NAMALWA (cell line): ENCODE measurements at places on chromosomes 2 and 18.

GRCh38 chr2:26189123-26189522 is 16.2 kb downstream of the GAREM2 start:
- no peak for DNase-seq

GRCh38 chr18:58499527-58500221 is 129.2 kb downstream of the ALPK2 start:
- DNase-seq: no peak

- DNase-seq: no peak
Observed at GRCh38 chr2:18910843-18911242, 321.5 kb upstream of the NT5C1B start.

DNA sequence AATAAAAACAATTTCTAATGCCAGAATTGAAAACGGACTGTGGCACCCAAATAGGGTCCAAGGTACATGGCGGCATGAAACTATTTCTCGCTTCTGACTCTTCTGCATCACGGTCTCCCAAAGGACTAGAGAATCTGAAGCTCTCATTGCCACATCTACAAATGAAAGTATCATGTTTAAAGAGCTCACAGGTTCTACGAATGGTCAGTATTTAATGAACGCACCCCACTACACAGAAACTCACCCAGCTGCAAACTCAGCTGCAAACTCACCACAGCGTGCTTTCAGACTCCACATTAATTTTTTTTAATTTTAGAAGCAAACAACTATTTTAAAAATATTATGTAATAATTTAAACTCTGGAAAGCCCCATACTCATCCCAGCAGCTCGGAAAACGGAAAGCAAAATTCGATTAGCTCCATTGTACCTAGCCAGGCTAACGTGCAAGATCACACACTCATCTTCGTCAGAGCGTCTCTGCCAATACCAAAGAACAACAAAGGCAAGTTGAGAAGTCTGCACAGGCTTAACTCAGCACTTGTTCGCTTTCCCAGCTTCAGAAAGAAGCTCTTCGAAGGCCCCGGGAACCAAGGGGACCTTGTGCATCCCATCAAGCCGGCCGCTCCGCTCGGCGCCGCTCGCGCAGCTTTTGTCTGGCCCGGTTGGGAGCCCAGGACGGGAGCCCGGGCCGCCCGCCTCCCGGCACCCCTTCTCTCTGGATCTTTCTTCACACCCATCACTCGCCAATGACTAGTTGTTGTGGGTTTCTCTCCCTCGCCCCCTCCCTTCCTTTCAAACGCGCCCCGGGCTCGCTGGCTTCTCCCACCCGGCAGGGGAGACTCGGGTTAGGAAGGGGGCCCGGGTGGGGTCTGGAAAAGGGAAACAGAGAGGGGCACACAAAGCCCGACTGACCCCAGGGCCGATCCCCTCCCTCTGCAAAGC is 785 bp downstream of the CLASP1 start:
- peak; percentile 70 for DNase-seq

DNA sequence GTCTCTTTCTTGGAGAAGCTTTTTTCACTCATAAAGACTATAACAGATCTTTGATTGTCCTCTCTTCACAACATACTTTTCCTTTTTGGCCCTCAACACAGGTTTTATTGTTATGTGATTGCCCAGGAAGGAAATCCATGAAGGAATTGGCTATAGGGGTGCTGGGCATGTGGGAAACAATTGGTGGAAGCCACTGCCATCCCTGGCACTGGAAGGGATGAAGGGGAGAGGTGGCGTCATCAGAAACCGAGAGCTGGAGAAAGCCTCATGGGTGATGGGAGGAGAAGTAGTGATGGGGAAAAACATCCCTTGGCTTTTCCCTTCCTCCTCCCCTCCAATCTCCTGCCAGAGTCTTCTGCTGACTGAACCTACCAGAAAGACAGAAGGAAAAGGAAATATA is 106.2 kb downstream of the SPOPL start:
- DNase-seq: no peak

GRCh38 chr2:23520256-23520655 is 135.3 kb downstream of the KLHL29 start:
- no peak for DNase-seq

DNA sequence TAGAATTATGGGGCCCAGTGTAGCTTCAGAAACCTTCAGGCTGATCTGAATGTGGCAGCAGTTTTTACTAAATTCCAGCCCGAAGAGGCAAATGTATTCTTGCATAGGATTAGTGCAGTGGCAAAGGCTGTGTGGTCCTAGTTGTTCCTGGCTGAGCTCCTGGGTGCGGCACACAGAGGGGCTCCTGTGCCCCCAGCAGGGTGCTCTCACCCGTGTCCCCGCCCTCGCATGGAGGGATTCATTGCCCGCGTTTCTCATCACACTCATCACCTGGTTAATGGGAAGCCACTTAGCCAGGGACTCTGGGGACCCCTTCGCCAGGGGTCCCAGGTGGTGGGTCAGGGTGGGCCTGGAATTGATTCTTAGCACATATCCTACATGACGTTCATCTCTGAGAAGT is 3.9 kb downstream of the KCNG2 start:
- DNase-seq: no peak

DNA sequence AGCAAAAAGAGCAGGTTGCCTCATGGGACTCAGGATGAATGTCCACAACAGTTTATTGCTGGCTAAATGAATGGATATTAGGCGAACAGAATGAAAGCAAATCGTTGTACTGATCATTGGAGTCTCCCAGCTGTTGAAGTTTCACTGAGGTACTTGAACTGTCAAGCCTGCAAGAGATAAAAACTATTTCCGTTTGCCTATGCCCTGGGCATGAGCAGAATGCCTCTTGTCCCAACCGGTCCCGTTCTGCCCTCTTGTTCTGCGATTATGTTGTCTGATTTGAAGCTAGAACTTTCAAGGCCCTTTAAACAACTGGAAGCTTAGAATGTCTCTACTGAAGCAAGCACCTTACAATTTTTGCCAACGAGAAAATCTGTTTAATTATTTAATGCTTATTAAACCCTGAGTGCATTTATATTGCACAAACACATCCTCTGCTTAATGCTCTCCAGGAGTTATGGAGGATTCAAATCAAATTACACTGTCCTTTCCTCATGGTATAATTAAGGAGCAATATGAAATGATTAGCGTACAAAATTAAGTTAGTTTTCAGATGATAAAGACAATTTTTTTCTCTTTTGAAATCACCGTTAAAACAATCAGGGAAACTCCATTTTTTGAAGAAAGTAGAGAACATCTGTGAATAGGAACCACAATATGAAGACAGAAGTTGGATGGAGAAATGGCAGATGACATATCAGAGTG is 17.7 kb downstream of the QPCT start:
- DNase-seq: no peak

- DNase-seq: no peak
Observed at GRCh38 chr2:230650585-230651137, 62.0 kb upstream of the CAB39 start.

- no peak for DNase-seq
Observed at GRCh38 chr2:100577777-100578176, 15.0 kb downstream of the PDCL3 start.

DNA sequence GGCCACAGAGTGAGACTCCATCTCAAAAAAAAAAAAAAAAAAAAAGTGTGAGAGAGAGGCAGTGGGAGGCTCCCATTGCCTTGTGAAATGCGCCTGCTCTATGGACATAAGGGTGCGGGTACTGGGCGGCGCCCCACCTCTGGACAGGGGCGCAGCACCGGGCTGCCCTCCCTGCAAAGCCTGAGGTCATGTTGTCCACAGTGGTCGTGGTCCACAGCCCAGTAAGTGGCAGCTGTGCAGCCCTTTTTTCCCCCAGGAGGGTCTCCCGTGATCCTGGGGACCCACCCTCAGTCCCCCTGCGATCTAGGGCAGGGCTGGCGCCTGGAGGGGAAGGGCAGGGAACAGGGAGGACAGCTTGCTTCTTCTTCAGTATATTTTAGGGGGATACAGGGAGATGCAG is 37.8 kb downstream of the LPIN1 start:
- no peak for DNase-seq

DNA sequence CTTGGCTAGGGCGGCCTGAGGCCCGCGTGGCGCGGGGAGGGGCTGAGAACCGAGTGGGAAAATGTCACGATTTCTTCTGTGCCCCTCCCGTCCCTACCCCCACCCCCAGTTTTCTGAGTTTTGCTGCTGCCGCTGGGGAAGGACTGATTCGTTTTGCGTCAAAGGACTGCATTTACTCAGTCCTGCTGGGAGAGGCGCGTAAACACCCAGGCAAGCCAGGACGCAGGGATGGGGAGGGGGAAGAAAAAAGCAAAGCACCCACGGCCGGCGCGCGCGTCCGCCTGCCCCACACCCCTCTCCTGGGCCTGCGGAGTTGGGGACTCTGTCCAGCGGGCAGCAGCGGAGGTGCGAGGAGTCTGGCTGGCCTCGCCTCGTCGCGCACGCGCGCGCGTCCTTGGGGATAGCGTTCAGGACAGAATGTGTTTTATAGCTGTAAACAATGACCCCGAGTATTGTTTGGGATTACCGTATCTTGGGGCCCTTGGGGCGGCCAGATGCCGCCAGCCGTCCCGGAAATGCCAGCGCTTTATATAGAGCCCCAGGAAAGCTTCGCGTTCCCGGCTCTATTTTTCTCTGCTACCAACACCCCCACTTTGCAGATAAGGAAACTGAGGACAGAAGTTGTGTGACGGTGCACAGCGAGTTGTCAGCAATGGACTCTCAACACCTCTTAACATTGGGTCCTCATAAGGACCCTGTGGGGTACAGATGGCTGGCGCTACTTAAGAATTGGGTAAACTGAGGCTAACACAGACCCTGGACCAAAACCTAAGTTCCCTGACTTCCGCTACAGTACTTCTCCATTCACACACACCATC is 1.7 kb upstream of the FOSL2 start:
- no peak for DNase-seq

- DNase-seq: peak; percentile 55
Observed at GRCh38 chr18:55220523-55220922, 261.3 kb upstream of the CCDC68 start.

GRCh38 chr18:56522816-56523215 is 115.6 kb downstream of the TXNL1 start:
- no peak for DNase-seq

DNA sequence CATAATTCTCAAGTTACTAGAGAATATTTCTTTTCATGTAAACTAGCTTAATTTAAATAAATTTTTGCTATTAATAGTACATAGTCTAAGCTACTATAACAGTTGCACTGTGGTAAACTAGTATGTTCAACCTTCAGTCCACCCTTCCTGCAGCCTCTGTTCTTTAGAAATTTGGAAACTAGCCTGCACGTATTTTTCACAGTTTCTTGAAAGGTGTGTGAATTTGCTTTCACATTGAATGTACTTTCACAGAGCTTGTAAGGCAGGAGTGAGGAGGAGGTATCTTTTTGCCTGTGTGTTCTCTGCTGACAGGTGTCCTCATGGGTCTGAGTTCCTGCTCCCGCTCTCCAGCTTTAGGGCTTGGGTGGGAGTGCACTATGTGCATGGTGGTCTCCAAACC is 117.5 kb downstream of the ATP9B start:
- no peak for DNase-seq

- no peak for DNase-seq
Observed at GRCh38 chr18:50196261-50196660, 1.3 kb upstream of the MYO5B start.

DNA sequence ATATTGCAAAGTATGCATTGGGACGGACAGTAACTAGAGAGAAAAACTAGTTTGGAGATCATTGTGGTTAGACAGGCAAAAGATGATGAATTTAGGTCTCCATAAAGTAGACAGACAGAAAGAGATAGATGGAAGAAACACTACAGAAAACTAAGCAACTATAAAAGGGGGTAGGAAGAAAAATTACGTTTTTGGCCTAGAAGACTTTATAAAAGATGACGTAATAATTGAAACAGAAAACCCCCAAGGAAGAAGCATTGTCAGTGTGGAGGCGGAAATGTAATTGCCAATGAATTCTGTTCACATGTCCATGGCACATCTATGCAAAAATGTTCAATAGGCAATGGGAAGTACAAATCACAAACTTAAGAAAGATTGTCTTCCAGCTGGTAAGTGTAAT is 1211.5 kb upstream of the ZEB2 start:
- no peak for DNase-seq

DNA sequence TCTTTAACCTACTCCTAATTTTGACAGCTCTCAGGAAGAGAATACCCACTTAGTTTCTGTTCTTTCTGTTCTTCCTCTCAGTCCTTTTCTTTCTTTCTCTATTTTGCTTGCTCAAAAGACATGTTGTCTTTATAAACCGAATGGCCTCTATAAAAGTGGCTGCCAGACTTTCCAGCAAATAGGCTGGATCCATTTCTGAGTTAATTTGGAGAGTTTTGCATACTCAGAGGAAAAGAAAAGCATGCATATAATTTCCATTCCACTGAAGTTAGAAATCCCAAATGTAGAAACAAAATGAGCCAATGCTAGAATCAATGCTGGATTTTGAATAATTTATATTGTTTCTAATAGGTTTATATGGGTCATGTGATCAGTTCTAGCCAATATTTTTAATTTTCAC is 65.9 kb downstream of the FAM124B start:
- DNase-seq: no peak

DNA sequence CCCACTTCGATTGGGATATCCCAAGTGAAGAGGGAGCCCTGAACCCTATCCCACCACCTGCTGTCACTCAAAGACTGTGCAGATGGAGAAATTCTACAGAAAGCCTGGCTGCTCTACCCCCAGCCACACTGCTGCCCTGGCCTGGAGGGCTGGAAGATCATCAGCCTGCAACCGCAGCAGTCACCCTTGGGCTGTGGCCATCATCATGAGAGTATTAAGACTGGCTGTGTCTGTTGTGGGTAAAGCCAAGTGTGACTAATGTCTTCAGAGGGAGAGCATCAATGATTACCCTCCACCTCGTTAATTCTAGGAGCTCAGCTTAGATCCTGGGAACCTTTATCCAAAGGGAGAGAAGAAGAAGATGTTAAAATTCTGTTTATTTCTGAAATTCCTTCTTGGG is 221.5 kb downstream of the TFCP2L1 start:
- DNase-seq: no peak

DNA sequence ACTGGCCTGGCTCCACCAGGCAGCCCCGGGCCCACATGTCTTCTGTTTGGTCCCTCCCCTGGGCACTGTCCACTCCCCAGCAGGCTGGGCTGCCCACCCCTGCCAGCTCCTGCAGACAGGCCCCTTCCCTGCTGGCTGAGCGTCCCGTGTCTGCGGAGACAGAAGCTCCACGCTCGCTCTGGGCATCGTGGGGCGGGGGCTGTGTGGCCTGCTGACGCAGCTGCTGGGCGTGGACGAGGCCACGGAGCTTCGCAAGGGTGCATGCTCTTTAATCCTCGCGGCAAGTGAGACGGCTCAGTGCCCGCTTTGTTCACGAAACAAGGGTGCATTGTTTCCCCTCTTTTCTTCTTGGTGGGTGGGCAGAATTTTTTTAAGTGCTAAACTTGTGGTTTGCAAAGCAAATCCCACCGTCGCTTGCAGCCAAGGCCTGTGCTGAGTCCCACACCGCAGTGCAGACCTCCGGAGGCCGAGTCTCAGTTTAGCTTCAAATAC is 132.8 kb upstream of the CTDP1 start:
- DNase-seq: no peak

- no peak for DNase-seq
Observed at GRCh38 chr2:54813584-54813983, 90.1 kb downstream of the EML6 start.
